ENCODE measurements at places on chromosomes 1 and 21. TPM values are rescaled to one million over a fixed set of nuclear protein-coding genes. Genes with fewer than 3 reads are reported as not detected.

Gene NTMT2
- not detected for total RNA-seq

Gene RNF207
- total RNA-seq = 58.4 TPM

Gene KCNK2
- total RNA-seq = not detected

Gene MPL
- not detected for total RNA-seq

DNA sequence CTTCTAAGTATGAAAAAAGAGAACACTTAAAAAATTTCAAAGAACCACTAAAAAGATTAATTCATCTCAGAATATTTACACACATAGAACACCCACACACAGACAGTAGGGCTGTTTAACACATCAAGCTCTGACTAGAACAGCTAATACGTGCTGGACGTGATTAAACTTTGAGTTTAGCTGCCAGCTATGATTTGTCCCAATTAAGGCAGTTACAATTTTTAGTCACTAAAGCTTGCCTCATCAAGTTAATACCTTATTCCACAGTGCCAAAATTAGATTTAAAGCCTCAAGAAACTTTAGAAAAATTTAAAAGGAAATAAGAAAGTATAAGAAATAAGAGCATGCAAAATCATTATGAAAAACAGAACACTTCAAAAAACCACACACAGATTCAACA is 18.9 kb downstream of the SLC16A1 start:
- no peak for DNase-seq

GRCh38 chr1:119488216-119488615 is 18.8 kb upstream of the HSD3B1 start:
- no peak for DNase-seq
